ENCODE measurements at places on chromosomes 3 and 15.

GRCh38 chr3:26623419-26624208 lies 1.0 kb downstream of the LRRC3B start:
- no peak for DNase-seq

DNA sequence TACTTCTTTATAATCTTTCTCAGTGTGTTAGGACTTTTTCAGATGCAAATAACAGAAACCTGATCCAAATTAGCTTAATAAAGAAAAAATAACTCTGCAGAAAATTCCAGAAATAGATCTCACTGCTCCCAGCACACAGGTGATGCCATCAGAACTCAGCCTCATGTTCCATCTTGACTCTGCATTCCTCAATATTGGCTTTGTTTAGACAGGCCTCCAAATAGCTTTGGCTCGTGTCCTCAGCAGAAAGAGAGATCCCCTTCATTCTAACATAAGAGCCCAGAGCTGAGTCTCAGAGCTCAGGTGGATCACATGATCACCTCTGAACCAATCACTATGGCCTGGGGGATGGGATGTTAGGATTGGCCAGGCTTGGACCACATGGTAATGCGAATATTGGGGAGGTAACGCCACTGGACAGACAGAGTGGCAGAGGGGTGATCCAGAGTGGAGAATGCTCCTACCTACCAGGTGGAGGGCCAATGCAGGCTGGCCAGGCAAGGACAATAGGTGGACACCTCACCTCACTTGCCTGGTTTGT lies 46.6 kb upstream of the TBC1D21 start:
- DNase-seq, result no peak

GRCh38 chr3:196726788-196727675 lies 12.6 kb upstream of the PAK2 start:
- DNase-seq, result peak; percentile 66

- no peak for DNase-seq
These were observed 6.4 kb upstream of the FAM219B start for GRCh38 chr15:74913041-74913440.

DNA sequence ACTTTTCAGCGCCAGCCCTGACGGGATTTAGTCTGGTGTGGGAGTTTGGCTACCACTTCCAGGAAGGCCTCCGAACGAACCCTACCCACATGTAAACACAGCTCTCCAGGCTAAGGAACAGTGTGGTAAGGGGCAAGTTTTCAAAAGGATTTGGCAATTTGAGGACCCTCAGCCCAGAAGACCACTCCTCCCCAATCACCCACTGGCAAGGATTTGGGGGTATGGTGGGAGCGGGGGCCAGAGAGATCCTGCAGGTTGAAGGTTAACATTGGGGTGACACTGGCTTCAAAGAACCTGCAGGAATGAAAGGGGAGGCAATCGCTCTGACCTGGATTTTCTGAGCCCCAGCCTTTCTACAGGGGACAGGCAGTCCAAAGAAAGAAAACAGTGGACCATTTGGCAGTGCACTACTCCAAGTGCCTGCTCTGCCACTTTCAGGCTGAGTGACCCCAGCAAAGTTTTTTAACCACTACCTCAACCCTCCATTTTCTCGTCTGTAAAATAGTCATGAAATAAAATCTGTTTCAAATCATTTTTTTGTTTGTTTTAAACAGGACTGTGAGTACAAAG lies 34.5 kb downstream of the ZIC4 start:
- no peak for DNase-seq

- peak; percentile 29 for DNase-seq
These were observed 18.5 kb downstream of the PAK2 start for GRCh38 chr3:196757876-196758739.

DNA sequence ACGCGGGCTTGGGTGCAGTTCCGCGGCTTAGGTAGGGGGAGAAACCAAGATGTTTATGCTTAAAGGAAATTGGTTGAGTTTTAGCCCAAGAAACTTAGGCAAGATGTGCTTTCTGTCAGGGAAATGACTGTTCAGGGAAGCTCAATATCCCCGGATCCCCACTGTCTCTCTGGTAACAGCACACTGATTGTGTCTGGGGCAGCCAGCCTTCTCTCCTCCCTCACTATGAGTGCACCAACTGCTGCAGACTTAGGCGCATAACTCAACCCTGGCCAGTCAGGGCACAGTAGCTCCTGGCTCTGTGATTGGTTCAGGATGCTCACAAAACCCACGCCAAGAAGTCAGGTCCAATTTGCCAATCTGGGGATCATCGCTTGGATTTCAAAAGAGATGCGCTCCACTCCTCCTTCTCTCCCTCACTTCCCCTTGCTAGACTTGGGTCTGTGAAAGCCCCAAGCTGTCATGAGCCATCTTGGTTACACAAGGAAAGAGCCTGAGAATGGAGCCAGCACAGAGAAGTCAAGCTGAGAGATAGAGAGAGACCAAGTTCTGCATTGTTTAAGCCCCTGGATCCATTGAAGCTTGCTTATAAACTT lies 42.5 kb upstream of the CACNA2D3 start:
- no peak for DNase-seq

- DNase-seq, result no peak
These were observed 87.5 kb downstream of the RORA start for GRCh38 chr15:61141497-61142125.

DNA sequence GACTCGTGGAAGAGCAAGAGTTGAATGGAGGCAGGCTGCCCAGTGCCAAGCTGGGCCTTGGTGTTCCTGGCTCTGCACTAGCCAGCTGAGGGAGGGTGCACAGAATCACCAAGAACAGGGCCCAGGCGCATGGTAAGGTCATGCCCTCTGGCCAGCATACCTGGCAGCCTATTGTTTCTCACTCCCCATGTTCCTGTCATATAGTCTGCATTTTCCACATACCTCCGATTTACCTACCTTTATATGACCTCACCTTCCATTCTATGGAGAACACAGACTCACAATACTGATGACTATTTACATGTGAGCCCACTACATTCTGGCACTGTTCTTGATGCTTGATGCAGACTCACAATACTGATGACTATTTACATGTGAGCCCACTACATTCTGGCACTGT lies 5.4 kb downstream of the CLEC3B start:
- DNase-seq, result no peak

GRCh38 chr15:81296673-81297072 lies 27.3 kb downstream of the STARD5 start:
- peak; percentile 89 for DNase-seq

GRCh38 chr15:38853608-38854007 lies 289.0 kb upstream of the RASGRP1 start:
- DNase-seq, result peak; percentile 36

GRCh38 chr3:99069973-99070372 lies 168.5 kb upstream of the DCBLD2 start:
- DNase-seq, result no peak

- DNase-seq, result no peak
These were observed 26.4 kb upstream of the APEH start for GRCh38 chr3:49647741-49648140.

GRCh38 chr15:68268405-68268804 lies 9.1 kb upstream of the FEM1B start:
- DNase-seq, result no peak

- no peak for DNase-seq
These were observed 1.9 kb downstream of the KBTBD8 start for GRCh38 chr3:67000009-67000408.

GRCh38 chr15:89967881-89968280 lies 33.2 kb upstream of the ZNF710 start:
- no peak for DNase-seq

GRCh38 chr3:52428151-52429005 lies 16.5 kb downstream of the SEMA3G start:
- peak; percentile 37 for DNase-seq

DNA sequence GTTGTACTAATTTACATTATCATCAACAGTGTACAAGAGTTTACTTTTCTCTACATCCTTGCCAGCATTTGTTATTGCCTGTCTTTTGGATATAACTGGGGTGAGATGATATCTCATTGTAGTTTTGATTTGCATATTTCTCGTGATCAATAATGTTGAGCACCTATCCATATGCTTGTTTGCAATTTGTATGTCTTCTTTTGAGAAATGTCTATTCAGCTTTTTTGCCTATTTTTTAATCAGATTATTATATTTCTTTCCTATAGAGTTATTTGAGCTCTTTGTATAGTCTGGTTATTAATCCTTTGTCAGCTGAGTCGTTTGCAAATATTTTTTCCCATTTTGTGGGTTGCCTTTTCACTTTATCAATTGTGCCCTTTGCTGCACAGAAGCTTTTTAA lies 540.8 kb upstream of the SGO1 start:
- DNase-seq, result no peak

DNA sequence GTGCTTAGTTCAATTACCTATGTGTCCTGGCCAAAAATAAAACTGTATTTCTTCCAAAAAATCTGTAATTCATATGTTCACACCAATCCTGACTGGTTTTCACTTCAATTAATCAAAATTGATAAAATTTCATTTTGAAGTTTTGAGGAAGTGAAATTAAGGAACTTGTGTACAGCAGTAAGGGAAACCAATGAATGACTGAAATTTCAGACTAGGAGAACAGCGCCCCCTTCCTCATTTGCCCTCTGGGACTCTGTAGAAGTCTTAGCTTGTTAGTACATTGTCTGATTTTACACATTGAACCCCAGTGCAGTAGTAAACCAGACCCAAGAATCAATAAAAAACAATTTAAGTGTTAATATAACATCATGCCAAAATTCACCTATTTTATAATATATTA lies 495.3 kb upstream of the AGTR1 start:
- no peak for DNase-seq

GRCh38 chr3:122353215-122353614 lies 28.2 kb downstream of the CSTA start:
- DNase-seq, result no peak

DNA sequence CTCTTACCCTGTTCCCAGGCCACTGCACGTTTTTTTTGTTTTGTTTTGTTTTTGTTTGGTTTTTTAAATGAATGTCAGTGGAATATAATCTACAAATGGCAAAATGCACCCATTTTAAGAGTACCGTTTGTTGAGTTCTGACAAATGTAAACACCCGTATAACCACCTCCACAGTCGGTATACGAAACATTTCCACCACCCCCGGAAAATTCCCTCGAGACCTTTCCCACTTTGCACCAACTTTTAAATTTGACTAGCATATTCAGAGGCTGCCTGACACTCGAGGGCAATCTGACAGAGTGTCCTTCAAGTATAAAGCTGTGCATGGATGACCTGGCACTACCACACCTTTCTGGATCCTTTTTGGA lies 613 bp upstream of the ARHGEF3 start:
- no peak for DNase-seq

GRCh38 chr3:123795471-123796251 lies 88.5 kb downstream of the MYLK start:
- no peak for DNase-seq

DNA sequence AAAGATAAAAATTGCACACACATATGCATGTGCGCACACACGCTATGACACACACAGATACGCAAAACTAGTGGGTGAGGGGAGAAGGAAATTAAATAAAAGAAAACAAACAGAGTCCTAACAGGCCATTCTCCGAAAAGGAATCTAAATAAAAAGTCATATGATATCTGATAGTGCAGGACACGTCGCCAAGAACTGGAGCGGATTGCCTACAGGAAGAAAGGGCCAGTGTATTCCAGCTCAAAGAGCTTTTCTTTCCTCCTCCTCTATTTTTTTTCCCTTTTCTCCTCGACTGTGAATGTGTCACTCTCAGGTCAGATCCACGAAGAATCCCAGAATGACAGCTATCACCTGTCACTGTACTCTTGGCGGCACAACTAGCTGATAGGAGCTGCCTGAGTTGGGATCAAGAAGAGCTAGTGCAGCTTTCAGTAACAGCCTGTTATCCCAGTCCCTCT lies 157.8 kb downstream of the TIGIT start:
- DNase-seq, result no peak

GRCh38 chr3:128804811-128805155 lies 74.6 kb upstream of the ACAD9 start:
- no peak for DNase-seq

DNA sequence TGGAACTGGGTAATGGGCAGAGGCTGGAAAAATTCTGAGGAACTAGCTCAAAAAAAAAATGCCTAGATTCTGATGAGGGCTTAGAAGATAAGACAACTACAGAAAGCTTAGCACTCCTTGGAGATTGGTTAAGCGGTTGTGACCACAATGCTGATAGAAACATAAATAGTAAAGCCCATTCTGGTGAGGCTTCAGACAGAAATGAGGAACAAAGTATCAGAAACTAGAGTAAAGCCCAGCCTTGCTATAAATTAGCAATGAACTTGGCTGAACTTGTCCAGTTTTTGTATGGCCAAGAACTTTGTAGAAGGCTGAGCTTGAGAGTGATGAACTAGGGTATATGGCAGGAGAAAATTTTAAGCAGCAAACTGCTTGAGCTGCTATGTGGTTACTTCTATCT lies 25.4 kb downstream of the GOLGB1 start:
- no peak for DNase-seq
